ENCODE measurements at places on chromosomes 5 and 9.

- DNase-seq, result no peak
Observed at GRCh38 chr9:8265281-8265680, 465.7 kb upstream of the DMAC1 start.

DNA sequence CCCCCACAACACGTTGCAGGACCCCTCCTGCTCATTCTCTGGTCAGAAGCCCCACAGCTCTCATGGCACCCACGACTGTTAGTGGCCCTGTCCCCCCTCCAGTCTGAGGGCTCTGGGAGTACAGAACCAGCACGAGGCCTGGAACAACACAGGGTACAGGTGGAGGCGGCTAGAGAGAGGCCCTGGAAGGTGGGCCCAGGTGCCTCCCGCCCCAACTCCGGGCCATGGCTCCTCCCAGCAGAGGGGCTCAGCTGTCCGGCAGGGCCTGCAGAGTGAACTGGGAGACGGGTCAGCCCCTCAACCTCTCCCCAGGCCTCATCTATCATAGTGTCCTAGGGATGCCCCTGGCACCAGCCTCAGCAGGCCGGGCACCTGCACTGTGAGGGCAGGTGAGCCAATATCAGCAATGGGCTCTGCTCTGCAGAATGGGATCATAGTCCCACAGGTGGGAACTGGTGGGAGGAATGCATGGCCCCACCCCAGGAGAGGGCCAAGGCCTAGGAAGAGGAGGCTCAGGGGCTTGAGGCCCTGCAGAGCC is 58.6 kb downstream of the BARX1 start:
- no peak for DNase-seq

GRCh38 chr9:133490865-133491655 is 12.2 kb upstream of the SLC2A6 start:
- no peak for DNase-seq

GRCh38 chr5:39274398-39275085 is 55.2 kb upstream of the FYB1 start:
- DNase-seq, result no peak

DNA sequence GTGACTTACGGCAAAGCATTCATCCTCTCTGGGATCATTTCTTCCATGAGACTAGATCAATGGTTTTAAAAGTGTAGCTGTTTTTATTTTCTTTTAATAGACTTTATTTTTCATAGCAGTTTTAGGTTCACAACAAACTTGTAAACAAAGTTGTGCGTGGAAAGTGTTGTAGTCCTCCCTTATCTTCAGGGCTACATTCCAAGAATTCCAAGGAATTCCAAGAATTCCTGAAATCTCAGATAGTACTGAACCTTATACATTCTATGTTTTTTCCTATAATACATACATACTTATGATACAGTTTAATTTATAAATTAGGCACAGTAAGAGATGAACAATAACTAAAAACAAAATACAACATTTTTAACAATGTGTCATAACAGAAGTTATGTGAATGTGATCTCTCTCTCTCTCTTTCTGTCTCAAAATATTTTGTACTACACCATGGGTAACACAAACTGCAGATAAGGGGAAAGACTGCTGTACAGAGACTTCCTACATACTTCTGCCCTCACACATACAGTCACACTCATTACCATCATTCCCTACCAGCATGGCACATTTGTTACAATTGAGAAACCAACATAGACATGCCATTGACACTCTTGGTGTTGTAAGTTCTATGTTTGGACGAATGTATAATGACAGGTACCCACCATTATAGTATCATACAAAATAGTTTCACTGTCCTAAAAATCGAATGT is 1933.2 kb upstream of the WWC1 start:
- DNase-seq, result no peak

DNA sequence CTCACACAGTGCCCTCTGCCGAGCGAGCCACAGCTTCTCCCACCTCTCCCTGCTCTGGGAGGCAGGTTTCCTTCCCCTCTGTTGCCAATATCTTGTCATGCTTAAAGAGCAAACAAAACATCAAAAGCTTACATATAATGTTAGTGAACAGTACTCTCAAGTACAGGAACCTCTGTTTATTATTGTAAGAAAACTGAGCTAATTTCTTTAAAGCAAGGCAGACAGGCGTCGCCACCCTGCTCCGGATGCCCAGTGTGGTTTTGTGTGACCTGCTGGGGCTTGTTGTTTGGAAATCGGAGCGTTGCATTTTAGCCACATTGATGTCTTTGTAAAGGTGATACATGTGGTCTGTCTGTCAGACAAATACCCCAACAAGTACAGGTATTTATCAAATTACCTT is 401.4 kb upstream of the IRX1 start:
- DNase-seq, result no peak

- no peak for DNase-seq
Observed at GRCh38 chr5:120137582-120137981, 326.5 kb upstream of the PRR16 start.

GRCh38 chr5:124131466-124131865 is 615.0 kb downstream of the ZNF608 start:
- no peak for DNase-seq

GRCh38 chr5:19608444-19609002 is 379.5 kb downstream of the CDH18 start:
- no peak for DNase-seq

- no peak for DNase-seq
Observed at GRCh38 chr5:141877356-141878185, 639 bp downstream of the PCDH1 start.

DNA sequence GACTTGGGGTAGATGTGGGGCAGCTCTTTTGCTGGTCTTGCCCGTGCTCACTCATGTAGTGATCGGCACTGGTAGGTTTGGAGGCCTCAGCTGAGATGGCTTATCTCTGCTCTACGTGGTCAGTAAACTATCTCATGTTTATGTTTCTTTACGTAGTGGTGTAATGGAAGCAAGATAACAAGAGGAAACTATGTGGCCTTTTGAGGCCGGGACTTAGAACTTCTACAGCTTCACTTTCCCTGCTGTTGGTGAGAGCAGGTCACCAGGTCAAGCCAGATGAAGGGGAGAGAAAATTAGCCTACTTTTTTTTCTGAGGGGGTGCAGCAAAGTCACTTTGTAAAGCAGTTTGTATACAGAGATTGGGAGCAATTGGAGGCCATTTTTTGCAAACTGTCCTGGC is 8.5 kb downstream of the FOCAD start:
- no peak for DNase-seq

GRCh38 chr5:58484505-58484904 is 6.7 kb upstream of the GAPT start:
- no peak for DNase-seq

DNA sequence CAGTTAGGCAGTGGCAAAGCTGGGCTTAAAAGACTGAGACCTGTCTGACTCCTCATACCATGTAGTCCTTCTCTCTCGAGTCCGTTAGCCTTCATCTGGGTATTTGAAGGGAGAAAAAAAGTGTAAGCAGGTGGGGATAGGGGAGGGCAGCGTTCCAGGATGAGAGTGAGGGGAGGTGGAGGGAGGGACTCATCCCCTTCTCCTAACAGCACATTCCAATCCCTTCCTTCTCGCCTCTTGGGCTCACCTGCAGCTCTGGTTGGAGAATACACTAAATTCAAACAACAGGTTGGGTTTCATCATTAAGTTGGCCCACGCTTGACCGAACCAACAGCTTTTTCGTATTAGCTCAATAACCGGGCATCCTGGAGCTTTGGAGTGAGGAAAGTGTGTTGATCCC is 3.6 kb downstream of the NEURL1B start:
- no peak for DNase-seq

DNA sequence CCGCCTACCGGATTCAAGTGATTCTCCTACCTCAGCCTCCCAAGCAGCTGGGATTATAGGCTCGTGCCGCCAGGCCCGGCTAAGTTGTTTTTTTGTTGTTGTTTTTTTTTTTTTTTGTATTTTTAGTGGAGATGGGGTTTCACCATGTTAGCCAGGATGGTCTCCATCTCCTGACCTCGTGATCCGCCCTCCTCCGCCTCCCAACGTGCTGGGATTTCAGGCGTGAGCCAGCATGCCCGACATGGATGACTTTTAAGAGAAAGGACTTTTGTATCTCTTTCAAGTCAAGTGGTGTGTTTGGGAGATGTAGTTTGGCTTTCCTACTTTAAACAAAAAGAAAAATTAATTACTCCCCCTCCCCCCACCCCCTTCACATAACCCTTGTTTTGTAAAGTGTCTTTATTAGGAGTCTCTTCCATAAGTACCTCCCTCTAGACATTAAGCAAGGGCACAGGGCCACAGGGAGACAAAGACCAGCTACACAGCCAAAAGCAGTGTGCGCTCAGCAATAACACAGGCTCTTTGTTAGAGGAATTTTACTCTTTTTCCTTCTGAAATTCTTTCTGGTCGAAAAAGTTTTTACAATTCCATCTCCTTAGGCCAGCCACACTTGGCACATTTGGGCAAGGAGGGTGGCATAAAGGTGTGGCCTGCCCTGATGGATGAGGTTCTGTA is 31.2 kb downstream of the JAKMIP2 start:
- no peak for DNase-seq

DNA sequence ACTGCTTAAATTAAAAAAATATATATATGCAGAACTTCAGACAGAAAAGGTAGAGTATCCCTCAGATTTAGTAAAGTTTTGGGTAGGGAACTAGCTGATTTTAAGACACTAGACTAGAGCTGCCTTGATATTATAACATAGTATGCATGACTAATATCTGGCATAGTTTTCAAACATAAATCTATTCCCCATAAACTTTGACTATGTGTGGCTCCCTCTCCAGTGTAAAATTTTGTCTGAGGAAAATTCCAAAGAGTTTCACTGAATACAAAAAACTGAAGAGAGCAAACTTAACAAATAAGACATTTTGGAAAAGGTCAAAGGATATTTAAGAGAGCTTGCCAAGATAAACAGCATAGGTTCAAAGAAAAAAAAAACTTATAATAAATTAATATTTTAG is 66.2 kb upstream of the ZNF462 start:
- DNase-seq, result no peak

GRCh38 chr9:21677834-21678233 is 124.6 kb upstream of the MTAP start:
- DNase-seq, result no peak

GRCh38 chr5:8399471-8399870 is 530.5 kb downstream of the MTRR start:
- DNase-seq, result no peak

DNA sequence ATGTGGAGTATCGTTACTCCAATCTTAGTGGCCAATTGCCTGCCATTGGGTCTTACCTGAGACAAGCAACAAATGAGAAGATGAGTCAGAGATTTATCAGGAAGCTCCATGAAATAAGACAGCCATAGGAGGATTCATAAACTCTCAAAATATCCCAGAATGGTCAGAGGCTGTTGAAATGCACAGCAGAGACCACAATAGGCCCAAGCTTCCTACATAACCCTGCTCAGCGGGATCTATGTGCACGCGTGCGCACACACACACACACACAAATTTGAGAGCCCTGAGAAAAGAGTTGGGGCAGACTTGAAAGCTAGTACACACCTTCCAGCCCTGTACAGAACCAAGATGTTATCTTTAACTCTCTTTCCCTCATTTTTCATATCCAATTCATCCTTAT is 9.8 kb downstream of the UIMC1 start:
- no peak for DNase-seq

- DNase-seq, result no peak
Observed at GRCh38 chr9:12425878-12426864, 267.0 kb upstream of the TYRP1 start.

GRCh38 chr5:159309689-159310433 is 20.4 kb downstream of the IL12B start:
- no peak for DNase-seq

GRCh38 chr5:38554403-38554802 is 2.0 kb downstream of the LIFR start:
- no peak for DNase-seq

DNA sequence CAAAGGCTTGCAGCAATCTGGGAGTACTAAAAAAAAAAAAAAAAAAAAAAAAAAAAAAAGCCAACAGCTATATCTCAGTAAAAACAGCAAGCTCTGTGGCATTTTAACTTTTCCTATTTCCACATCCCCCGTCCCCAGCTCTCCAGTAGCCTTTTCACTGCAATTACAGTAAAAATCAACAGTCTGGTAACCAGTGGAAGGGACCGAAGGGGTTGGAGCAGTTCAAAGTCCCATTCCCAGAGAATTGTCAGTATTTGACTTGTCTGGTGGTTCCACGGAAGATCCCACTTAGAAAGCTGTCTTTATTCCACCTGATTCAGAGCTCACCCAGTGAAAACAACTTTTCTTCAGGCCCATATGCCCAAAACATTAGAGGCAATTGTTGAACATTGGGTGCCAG is 71.8 kb upstream of the ZBTB43 start:
- DNase-seq, result no peak

- no peak for DNase-seq
Observed at GRCh38 chr9:108787690-108788048, 68.1 kb downstream of the ACTL7B start.

GRCh38 chr5:132751971-132752580 is 4.8 kb downstream of the CCNI2 start:
- no peak for DNase-seq

- DNase-seq, result no peak
Observed at GRCh38 chr5:82374637-82375036, 96.5 kb upstream of the RPS23 start.

- no peak for DNase-seq
Observed at GRCh38 chr9:136808075-136808805, 492 bp downstream of the RABL6 start.

- no peak for DNase-seq
Observed at GRCh38 chr9:20603524-20604268, 18.6 kb downstream of the MLLT3 start.

GRCh38 chr5:73686912-73687311 is 60.9 kb downstream of the ARHGEF28 start:
- no peak for DNase-seq

GRCh38 chr5:120771202-120771601 is 307.1 kb downstream of the PRR16 start:
- no peak for DNase-seq

DNA sequence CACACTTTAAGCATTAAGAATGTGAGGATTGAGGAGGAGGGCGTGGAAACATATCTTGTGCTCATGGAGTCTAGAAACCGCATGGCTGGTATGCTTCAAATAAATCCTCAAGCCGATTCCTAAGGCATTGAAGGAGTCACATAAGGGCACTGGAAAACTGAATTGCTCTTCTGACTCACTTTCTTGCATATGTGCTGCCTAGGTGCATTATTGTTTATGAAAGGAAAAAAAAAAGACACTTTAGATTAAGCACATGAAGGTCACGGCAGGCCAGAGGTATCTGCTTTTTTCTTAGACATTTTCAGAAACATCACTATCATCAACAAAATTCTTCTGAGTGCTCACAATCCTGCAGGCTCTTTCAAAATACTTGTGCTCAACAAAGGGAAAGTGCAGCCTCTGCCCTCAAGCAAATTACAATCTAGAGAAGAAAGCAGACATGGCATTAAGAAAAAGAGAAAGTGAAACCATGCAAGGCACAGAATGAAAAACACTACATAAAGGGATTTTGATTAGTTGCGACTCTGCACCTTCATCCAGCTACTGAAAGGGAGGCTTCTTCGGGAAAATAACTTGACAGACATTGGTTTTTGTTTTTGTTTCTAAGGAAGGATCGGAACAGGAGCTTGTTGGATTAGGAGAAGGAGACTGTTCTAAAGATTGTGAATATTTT is 2117.6 kb downstream of the MAT2B start:
- DNase-seq, result no peak

- no peak for DNase-seq
Observed at GRCh38 chr5:137072361-137073115, 426.6 kb downstream of the SPOCK1 start.

Measured in stimulated activated CD4-positive, alpha-beta T cell treated with anti-CD3 and anti-CD28 coated beads, Interleukin-12 subunit alpha, Interleukin-12 subunit beta, amount 100 ng/mL, for 24 hours (primary cell).